CD4-positive, alpha-beta T cell treated with Interferon gamma for 1 hour (primary cell): ENCODE measurements at places on chromosomes 1 and 21.

GRCh38 chr21:14245711-14246110 lies 29.8 kb downstream of the RBM11 start:
- DNase-seq, result no peak

DNA sequence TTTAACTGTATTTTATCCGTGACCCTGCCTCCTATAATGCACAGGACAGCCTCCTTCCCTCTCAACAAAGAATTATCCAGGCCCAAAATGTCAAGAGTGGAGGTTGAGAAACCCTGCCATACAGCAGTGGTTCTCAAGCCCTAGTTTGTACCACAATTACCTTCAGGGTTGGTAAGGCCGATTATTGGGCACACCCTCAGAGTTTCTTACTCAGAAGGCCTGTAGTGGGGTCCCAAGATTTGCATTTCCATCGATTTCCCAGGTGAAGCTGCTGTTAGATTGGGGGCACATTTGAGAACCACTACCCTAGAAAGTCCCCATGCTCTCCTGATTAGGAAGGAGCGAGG lies 400 bp upstream of the PGBD2 start:
- no peak for DNase-seq

DNA sequence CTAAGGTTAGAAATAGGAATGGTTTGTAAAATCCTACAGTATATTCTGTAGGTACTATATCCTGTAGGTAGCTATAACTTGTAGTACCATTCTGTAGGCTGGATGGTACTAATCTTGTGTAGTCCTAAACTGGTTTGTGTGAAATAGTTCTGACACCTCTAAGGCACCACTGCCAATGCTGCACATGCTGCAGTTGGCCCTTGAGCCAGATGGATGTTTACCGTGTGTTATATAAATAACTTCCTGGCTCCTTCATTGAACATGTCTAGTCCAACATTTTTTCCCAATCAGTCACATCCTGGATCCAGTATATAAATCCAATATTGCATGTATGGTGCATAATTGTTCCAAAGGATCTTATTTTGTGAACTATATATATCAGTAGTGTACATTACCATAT lies 89.5 kb upstream of the GNG4 start:
- no peak for DNase-seq

DNA sequence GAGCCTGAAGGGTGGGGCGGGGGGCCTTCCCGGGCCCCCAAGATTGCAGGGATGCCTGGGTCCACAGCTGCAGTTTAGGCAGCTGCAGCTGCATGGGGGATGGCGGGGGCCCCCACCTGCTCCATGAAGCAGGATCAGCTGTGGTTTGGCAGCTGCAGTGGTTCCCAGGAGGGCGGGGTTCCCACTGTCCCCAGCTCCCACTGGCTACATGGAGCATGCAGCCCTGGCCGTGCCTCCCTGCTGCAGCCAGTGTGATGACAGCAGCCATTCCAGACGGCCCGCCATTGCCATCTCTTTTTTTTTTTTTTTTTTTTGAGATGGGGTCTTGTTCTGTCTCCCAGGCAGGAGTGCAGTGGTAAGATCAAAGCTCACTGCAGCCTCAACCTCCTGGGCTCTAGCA lies 992 bp upstream of the C1QA start:
- no peak for DNase-seq

- DNase-seq, result no peak
These were observed 258.4 kb upstream of the HOOK1 start for GRCh38 chr1:59556398-59556797.

DNA sequence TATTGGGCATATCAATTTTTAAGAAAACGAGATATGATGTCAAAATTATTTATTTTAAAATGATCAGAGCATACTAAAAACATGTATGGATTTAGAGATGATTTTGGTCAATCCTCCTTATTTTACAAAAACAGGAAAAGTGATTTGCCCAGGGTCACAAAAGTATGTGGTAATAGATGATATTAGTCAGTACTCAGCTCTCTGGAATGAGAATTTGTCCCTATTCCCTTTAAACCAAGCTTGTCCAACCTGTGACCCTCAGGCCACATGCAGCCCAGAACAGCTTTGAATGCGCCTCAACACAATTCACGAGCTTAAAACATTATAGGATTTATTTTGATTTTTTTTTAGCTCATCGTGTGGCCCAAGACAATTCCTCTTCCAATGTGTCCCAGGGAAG lies 104.7 kb downstream of the AKT3 start:
- no peak for DNase-seq

GRCh38 chr1:208162903-208163302 lies 81.3 kb downstream of the PLXNA2 start:
- DNase-seq, result no peak

DNA sequence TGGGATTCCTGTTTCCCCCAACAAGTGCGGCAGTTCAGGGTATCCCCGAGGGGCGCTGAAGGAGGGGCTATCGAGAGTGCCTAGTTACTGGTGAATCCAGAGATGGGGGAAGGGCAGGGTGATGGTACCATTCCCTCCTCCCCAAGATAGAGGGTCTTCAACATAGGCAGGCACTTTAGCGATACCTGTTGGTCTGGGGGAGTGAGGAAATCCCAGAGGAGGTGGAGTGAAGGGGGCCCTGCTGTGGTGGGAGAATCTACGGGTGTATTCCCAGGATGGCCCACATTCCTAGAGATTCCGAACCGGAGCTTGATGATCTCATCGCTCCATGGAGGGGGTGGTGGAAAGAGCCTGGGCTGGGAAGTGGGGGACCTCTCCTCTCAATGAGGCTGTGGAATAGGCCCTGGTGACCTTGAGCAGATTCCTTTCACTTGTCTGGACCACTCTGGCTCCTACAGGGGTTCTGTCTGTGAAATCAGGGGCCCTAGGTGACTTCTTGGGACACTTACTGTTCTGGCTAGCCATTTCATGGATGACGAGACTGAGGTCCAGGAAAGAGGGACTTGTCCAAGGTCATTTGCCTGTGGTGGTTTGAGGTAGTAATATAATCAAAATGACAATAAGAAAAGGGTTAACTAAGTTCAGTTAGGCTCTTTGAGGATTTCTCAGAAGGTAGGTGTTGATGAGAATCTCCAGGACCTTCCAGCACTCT lies 52.7 kb upstream of the SYNC start:
- no peak for DNase-seq

DNA sequence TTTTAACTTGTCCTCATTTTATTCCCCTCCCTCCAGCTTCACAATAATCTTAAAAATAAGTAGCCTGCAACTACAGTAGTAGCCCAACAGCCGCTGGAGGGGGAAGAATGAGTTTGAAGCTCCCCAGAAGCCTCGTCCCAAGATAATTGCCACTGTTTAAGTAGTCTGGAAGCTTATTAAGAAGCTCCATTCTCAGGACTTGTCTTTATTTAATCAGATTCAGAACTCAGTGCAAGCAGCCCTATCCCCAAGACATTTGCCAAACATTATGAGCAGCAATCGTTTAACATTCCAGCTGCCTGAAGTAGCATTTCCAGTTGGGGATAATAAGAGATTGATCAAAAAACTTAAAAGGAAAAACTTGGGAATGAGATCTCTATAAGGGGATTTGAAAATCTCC lies 106.0 kb downstream of the URB2 start:
- no peak for DNase-seq

GRCh38 chr1:94819945-94820746 lies at the start of gene SLC44A3:
Gene SLC44A3 (plus strand): TSS chr1:94820357. CDS start chr1:94820452, 95 bp downstream.
- no peak for DNase-seq

DNA sequence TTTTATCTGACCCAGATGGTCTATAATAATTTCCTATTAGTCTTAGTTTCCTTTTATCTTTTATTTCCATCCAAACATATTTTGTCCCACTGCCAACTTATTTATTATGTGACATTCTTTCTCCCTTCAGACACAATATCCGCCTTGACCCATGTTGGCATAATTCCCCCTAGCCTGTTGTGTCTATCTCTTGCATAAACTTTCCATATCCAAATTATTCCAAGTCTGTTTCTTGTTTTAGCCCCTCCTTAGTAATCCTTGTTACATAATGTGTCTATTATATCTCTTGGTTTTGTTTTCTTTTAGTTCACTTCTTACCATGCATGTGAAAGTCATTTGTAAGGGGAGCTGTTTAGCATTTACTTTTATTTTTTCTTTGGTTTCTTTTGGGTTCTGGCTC lies 81.6 kb upstream of the CACHD1 start:
- no peak for DNase-seq

GRCh38 chr21:28884481-28884880 lies 108.2 kb downstream of the LTN1 start:
- no peak for DNase-seq

GRCh38 chr1:78385744-78386462 lies 104.9 kb upstream of the PTGFR start:
- no peak for DNase-seq

GRCh38 chr1:201226178-201226514 lies 35.5 kb downstream of the IGFN1 start:
- no peak for DNase-seq

- no peak for DNase-seq
These were observed 34.9 kb downstream of the ST6GALNAC3 start for GRCh38 chr1:76109404-76109803.

DNA sequence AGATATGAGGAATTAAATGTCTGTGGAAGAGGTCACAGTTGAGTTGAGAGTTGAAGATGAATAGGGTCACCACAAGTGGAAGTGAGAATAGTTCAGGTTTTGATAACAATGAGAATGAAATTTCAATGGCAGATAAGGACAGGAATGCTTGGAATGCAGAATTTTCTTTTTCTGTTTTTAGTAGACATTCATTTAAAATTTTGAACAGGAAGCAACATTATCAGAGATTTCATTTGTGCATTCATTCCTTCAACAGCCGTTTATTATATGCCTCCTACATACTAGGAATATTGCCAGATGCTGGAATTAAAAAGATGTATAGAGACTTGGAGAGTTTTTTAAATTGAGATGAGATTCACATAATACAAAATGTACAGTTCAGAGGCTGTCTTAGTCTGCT lies 126.8 kb downstream of the ITSN1 start:
- no peak for DNase-seq

- DNase-seq, result no peak
These were observed 611 bp upstream of the PIK3C2B start for GRCh38 chr1:204495078-204495753.

- DNase-seq, result no peak
These were observed 199.4 kb upstream of the PTBP2 start for GRCh38 chr1:96521994-96522760.

- DNase-seq, result no peak
These were observed 27.1 kb downstream of the DHCR24 start for GRCh38 chr1:54859700-54860391.
